ENCODE measurements at places on chromosomes 6 and 20.

- DNase-seq = no peak
Observed at GRCh38 chr6:162249907-162250642, 477.5 kb downstream of the PRKN start.

DNA sequence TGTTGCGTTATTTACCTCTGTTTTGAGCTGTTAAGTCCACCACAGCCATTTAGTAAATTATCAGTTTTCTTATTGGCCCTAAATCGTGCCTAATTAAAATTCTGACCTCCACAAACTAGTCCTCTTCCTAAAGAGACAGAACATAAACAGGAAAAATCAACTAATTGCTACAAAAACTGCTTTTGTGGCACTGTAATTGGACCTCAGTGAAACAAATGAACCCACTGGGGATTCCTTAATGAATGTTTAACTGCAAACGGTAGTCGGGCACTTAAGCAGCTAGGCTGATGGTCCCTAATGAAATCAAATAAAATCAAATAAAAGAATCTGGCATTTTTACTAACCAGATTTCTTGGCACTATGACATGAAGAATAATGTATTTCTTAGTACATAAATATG lies 513.4 kb upstream of the SLC35B3 start:
- no peak for DNase-seq

DNA sequence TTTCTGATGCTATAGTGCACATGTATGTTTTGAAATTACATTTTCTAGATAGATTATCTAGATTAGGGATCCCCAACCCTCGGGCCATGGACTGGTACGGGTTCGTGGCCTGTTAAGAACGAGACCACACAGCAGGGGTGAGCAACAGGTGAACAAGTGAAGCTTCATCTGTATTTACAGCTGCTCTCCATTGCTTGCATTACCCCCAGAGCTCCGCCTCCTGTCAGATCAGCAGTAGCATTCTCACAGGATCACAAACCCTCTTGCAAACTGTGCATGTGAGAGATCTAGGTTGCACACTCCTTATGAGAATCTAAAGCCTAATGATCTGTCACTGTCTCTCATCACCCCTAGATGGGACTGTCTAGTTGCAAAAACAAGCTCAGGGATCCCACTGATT lies 10.4 kb downstream of the CEP57L1 start:
- DNase-seq = no peak

- DNase-seq = peak; percentile 27
Observed at GRCh38 chr20:61886721-61887595, 178.7 kb downstream of the TAF4 start.

GRCh38 chr6:72702421-72702820 lies 80.6 kb downstream of the KCNQ5 start:
- DNase-seq = no peak

DNA sequence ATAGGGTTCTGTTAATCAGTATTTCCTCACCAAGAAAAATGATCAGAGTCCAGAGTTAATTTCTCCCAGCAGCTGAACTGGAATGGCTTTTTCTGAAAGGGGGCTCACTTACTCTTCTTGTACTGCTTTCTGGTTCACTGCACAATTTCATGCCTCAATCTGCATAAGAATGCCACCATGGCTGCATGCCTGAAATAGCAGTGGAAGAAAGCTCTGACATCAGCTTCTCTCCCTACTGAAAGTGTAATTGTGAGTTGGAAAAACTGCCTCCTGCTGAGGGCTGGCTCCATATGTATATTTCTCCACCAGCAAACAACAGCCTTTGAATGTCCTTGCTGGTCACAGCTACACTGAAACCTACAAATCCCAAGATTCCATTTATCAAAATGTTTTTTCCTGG lies 1027.2 kb upstream of the GJE1 start:
- DNase-seq = no peak

DNA sequence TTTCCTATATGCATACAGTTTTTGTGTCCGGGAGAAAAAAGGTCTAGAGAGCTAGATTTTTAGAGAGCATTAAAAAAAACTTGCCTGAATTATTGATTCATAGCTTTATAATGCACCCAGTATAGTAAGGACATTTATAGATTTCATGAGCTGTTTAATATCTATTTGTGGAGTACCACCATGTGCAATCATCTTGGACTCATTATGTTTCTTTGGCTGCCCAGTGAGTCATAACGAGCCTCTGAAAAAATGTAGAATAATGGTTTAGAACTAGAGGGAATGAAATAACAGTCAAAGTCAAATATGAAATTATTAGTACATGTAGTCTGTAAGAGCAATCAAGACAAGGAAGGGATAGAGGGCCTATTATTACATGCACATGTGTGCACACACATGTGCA lies 350.0 kb downstream of the CD83 start:
- no peak for DNase-seq

GRCh38 chr20:7790189-7790588 lies 150.1 kb downstream of the HAO1 start:
- no peak for DNase-seq

GRCh38 chr20:20663841-20664240 lies 48.6 kb downstream of the RALGAPA2 start:
- no peak for DNase-seq

GRCh38 chr6:5765141-5765760 lies 241.5 kb downstream of the NRN1 start:
- DNase-seq = no peak

DNA sequence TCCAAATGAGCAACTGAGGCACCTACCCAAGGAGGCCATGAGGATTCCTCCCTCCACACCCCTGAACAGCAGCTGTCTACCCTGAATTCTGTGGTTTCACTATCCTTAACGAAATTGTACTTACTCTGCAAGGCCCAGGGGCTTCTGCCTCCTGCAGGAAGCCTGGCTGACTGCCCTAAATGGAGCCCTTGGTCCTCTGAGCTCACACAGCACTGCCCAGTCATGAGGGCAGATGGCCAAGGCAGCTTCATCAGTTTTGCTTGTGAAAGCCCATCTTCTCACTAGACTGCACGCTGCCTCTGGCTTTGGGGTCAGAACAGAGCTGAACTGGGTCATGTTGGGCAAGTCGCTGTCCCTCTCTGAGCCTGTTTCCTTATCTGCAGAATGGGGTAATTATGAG lies 26.4 kb upstream of the SIRPA start:
- no peak for DNase-seq

DNA sequence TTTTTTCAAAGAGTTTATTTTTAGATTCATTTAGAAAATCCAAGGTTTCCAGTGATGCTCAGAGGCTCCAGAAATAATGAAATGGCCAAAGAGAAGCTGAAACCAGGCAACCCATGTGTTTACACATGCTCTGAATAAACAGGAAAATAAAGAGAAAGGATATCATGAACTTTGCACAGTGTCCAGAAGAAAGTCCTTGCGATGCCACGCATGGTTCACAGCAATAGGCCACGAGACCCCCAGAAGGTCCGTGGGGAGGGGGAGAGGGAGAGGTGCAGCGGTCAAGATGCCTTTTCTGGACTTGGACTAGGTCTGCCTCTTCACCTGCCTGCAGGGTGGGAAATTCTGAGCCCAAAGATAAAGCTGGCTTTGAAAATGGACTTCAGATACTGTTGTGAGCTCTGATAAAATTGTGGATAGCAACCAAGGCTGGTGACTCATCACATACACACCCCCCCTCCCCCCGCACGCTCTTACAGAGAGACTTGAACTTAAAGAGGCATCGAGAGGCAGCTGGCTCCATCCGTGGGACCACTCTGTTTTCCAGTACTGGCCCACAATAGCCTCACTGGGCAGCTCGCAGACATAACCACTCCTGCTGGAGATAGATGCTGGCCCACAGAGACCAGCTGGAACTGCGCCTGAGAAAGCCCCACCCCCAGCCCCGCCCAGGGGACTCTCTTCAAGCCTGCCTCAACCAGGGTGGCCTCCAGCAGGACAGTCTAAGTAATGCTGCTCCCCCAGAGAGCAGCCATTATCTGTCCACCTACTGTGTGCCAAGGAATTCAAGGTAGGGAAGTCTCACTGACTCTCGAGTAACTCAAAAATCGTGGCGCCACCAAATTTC lies 21.2 kb upstream of the NFATC2 start:
- DNase-seq = no peak

GRCh38 chr6:140586426-140587061 lies 1212.1 kb upstream of the CITED2 start:
- DNase-seq = no peak

GRCh38 chr6:84675651-84676050 lies 88.7 kb downstream of the TBX18 start:
- DNase-seq = no peak

- peak; percentile 18 for DNase-seq
Observed at GRCh38 chr6:131949909-131950766, 1.0 kb downstream of the CCN2 start.

DNA sequence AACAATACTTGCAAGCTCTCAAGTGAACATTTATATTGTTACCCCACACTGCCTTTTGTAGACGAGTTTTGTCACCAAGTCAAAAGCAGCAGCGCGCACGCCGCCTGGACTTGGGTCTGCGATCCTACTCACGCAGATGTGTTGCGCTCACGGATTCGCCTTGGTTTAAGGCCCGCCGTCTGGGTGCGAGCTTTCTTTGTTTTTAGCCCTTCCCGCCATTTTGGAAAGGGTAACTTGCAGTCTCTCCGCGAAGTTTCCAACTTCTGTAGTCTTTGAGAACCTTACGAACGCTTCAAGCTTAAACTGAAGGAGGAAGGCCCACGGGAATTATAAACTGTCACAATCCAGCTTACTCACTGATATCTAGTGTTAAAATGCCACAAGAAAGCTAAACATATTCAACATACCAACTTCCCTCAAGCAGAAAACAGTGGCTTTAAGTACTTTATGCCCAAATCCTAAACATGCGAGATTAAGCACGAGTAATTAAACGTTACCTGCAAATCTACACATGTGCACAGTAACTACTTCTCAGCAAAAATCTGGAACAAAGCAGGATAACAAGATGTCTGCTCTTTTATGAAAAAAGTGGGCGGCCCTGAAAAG lies 80.4 kb upstream of the BTN3A2 start:
- DNase-seq = peak; percentile 65

DNA sequence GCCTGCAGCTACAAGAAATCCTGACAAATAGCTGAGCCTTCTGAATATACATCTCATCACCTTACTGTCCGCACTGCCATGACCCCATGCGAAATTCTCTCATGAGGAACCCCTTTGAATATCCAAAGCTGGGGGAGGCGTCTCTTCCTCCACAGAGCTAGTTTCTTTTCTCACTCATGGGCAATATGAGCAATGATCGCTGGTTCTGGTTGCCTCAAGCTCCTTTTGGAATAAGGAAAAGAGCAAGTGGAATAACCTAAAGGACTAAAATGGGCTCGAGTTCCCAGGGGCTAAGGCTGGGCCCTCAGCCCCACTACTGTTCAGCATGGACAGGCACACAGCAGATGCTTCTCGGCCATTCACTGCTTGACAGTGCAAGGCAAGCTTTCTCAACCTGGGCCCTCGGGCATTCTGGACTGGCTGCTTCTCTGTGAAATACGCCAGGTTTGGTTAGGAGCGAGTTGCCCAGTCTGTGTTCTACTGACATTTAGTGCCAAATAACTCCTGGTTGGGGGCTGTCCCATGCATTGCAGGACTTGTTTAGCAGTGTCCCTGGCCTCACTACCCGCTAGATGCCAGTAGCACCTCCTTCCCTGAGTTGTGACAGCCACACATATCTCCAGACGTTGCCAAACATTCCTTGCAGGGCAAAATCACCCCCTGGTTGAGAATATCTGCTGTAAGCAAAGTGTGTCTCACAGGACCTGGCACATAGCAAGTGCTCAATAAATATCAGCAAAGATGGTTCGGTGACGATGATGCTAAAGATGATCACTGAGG lies 156.8 kb downstream of the CEBPB start:
- DNase-seq = no peak

DNA sequence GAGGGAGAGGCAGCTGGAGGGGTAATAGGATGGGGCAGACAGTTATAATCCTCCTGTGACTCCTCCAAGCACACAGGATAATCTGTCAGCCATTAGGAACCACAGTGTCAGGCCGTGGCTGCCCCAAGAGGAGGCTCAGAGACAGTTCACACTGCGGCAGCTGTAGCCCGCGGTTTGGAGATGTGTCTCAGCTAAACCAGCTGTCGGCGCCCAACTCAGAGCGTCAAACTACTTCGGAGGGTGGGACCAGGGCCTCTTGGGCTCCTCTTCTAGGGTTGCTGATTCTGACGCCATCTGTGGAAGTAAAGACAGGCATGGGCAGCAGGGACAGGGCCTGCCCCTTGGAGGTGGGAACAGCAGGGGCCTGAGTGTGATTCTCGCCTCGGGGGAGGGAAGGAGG lies 309.8 kb downstream of the CDC5L start:
- no peak for DNase-seq

GRCh38 chr20:22562620-22563019 lies 21.8 kb downstream of the FOXA2 start:
- no peak for DNase-seq

DNA sequence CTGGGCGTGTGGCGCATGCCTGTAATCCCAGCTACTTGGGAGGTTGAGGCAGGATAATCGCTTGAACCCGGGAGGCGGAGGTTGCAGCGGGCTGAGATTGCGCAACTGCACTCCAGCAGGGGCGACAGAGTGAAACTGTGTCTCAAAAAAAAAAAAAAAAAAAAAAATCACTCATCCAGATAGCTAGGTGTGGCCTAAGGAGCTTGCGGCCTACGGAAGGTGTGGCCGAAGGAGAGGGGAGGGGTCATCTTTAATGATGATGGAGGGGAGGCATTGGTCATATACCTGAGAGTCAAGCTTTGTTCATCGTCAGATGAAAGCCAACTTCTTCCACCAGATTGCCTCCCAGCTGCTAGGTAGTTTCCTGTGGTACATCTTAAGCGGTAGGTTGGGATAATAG lies 801 bp upstream of the PPARD start:
- DNase-seq = no peak

- DNase-seq = no peak
Observed at GRCh38 chr20:14992961-14993360, 655.5 kb upstream of the FLRT3 start.

DNA sequence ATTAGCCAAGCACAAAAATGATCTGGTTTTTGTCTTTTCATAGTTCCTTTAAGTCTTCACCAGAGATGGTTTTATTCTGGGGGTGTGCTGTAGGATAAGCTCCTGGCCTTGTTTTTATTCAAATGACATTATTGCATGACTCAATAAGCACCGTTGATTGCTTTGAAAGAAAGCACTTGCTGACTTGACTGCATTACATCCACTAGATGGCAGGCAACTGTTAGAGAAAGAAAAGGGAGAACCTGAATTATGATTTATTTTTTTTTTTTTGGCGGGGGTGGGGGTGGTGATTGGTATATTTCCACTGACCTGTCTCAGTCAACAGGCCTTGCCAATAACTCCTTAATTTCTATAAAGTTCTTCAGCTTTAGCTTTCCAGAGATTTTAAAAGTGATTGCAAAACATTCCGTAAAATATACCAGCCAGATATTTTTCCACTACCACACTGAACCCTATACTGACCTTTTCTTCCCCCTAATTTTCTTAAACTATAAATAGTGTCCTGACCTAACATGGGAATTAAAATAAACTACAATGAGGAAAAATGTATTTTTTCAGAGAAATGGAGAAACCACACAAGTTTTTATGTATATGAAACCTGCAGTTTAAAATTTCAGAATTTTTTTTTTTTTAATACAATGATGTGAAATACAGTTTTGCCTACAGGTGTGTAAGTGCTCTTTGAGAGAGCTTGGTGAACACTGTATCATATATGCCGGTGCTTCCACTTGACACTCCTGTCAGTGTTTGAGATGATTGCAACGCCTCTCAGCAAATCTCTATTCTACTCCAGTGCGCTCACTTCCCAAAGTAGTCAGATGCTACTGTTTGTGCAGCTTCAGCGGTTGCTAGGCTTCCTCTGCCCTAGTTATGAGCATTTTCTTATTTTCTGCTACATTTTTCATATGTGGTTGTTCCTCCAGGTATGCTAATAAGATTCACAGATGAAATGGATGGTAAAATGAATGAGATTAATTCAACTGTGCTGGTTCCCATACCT lies 274.3 kb downstream of the CD109 start:
- no peak for DNase-seq

All from activated T-cell treated with anti-CD3 and anti-CD28 coated beads, Interleukin-2, amount 50 U/mL, for 1 hour (primary cell).